ENCODE measurements at places on chromosomes 7 and 10.

- DNase-seq: no peak
These were observed 867.5 kb downstream of the NRG3 start for GRCh38 chr10:82742478-82742877.

DNA sequence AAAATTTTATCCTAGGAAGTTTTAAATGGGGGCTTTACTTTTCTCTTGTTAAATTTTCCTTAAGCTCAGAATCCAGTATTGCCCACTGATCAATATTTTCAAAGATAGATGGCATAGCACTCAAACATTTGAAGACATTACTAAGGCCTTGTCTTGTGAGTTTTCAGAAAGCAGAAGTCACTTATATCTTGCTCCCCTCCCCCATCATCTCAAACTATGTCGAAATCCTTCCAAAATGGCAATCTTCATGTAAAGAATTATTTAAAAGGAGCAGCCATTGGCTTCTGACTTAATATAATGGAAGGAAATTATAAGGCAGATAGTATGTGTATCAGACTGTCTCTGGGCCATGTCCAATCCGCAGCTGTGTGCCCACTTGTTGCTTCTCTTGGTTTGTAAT is 553.5 kb upstream of the C7orf33 start:
- DNase-seq: no peak

DNA sequence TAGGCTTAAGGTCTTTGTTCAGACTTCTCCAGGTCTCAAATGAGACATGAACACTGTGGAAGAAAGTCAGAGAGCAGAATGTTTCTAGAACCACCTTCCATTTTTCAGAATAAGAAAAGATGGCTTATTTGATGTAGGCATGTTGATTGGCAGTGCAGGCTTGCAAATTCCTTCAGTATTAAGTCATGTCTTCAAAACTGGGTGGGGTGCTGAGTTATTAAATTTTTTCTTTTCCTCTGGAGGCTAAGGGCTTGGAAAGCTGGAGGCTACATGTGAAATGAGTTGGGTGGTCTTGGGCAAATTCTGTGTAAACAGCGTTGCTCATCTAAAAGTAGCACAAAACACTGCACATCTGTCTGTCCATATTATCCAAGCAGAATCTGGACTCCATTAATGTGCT is 62.8 kb downstream of the PRTFDC1 start:
- no peak for DNase-seq

DNA sequence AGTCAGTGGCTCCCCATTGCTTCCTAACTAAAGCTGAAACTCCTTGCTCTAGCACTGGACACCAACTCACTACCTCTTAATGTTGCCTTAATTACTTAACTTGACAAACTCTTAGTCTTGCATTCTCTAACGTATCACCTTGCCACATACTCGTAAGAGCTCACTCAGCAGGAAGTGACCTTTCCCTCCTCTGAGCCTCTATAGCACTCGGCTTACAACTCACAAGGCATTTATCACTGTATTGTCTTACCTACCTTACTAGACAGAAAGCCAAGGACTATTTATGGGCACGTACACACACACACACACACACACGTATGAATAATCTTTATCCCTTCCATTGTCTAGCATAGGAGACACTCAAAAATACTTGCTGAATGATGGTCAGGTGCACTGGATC is 21.2 kb downstream of the CEP41 start:
- DNase-seq: no peak

GRCh38 chr10:6721964-6722615 is 142.0 kb upstream of the PRKCQ start:
- DNase-seq: no peak
